ENCODE measurements at places on chromosomes 12 and 14. TPM values are rescaled to one million over a fixed set of nuclear protein-coding genes. Genes with fewer than 3 reads are reported as not detected.
A peak's percentile ranks its signal among the peaks of the same experiment; 100 is the strongest.

DNA sequence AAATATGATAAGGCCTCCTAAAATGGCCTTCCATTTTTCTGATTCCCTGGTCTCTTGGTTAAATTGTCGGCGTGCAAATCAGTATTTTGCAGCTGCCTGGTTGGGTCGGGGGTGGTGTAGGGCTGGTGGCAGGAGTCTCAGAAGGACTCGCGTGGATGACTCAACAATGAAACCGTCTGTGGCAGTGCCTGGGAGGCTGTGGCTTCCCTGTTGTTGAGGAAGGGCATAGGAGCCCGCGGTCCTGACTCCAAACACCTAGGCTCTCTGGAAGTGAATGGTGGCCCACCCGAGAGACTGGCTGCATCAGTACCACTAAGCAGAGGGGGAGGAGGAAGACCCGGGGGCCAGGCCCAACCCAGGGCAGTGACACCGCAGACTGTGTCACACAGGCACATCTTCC, 207.9 kb downstream of the TTC7B start:
- no peak for DNase-seq

- DNase-seq: no peak
Measured at GRCh38 chr14:80872645-80873044, 68.9 kb downstream of the CEP128 start.

DNA sequence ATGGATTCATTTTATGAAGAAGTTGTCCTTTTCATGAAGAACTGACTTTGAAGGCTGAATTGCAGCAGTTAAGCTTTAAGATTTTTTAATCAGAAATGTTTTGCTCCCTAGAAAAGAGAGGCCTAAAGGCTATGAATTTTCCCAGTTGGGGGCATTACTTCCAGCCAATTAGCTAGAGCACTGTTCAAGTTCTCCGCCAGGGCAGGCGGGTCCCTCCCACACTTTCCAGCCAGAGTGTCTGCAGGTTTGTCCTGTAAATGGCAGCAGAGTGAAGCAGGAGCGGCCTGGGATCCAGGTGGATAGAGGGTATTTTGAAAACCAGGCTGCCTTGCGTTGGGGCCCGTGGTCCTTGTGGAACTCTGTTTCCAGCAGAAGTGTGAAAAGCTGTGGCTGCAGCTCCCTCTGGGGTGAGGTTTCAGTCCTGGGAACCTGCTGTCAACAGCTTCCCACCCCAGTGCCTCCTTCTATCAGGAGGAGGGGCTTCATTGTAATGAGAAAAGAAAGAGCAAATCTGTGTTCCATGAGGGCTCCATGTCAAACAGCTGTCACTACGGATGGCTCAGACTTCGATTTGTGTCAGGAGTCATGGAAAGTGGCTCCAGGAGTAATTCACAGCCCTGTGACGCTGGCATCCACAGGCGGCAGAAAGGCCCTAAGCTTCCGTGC, 210.7 kb upstream of the TMEM132C start:
- DNase-seq: peak; percentile 17

GRCh38 chr12:66072135-66072534, 58.4 kb downstream of the LLPH start:
- DNase-seq: no peak

- DNase-seq: no peak
Measured at GRCh38 chr12:103868215-103868614, 27.2 kb upstream of the NT5DC3 start.

DNA sequence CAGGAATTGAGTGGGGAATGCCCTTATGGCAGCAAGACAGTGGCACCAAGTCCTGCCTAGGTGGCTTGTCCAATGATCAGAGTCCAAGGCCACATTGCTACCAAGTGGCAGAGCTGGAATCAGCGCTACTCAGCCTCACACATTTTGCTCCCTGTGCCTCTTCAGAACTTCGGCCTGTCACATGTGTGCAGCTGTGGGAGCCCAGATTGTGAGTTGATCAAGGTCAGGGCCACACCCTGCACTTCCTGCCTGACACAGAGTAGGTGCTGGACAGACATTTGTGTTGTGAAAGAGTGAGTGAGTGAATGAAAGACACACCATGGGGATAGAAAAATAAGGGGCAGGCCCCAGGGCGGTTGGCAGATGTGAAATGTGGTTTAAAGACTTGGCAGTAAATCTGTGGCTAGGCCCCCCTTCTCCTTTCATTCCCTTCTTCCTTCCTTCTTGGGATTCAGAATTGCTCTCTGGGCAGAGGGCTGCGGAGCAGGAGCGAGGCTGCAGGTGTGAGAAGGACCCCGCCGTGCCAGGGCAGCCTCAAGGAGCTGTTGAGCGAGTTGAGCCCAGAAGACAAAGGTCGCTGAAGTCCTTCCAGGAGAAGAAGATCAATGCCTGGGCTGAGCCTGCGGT, 83.5 kb downstream of the SLC25A47 start:
- no peak for DNase-seq

GRCh38 chr14:65429757-65430156, 17.2 kb downstream of the FUT8 start:
- DNase-seq: no peak

DNA sequence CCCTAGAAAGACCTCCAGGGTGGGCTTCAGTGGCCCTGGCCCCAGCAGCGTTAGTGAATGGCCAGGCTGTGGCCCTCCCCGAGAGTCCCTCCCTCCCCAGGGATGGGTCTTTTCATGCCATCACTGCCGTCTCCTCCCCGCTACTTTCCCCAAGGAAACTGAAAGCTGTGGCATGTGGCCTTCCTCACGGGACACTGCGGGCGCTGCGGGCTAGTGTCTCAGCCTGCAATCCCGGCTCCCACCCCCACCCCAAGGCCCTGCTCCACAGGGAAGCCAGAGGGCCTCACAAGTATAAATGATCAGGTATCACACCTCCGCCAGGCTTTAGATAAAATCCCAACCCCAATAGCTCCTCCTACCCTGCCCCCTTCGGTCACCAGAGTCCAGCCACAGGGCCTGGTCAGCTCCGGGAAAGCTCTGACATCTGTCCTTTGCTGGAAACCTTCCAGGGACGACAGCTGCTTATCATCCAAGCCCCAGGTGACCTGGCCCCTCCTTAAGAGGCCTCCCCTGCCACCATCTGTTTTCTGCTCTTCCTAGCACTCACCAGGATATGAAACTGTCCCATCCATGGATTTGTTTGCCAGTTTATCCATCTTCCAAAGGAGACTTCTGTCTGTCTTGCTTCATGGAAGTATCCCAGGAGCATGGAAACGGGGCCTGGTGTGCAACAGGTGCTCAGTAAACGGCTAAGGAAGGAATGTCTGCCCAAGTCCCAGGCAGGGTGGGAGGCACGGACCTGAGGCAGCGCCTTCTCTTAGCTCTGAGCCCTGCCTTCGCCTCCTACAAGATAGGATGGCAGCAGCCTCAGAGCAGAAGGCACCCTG, 31.6 kb downstream of the CCDC85C start:
- no peak for DNase-seq

- DNase-seq: no peak
Measured at GRCh38 chr12:57623811-57624390, 9.1 kb downstream of the B4GALNT1 start.

DNA sequence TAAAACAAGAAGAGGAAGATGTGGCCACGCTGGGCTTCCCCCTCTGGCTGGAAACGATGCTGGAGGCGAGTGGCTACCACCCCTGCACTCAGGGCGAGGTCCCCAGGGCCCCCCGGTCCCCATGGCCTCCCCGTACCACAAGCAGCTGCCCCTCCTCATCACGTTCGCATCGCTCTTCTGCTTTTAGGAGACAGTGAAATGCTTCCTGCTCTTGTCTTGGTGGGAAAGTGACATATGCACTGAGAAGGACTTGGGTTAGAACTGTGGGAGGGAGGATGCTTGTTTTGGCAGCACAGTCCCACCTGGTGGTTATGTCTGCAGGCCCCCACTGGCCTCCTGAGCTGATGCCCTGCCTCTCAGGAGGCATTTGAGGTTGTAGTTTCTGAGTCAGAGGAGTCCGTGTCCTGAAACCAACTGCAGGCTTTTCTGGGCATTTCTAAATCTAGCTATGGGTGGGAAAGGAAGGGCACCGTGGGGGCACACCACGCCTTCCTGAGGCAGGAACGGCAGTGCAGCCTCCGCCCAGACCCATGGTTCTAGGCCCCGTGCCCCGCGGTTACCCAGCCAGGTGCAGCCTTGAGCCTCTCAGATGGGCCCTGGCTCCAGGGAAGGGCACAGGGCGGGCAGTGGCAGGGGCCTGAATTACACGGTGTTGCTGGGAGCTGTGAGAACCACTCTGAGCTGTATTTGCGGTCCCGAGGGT, 139.3 kb downstream of the ADGRD1 start:
- no peak for DNase-seq

- DNase-seq: peak; percentile 42
Measured at GRCh38 chr14:104889375-104889757, 24.3 kb downstream of the CEP170B start.

DNA sequence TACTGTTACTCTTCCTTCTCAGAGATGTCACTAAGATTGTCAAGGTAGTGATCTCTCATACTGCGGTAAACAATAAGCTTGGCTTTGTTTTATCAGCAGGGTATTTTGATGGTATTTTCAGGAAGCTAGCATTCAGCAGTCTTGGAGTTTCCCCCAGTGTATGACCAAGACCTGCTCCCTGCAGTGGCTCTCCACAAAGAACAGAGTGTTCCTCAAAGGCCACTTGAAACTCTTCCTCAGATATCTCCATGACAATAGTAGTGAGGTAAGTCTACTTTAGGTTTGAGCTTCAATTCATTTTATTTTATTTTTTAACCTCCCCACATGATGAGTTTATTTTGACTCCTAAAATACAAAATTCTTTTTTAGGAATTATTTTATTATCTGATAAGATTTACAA, 74.0 kb upstream of the G2E3 start:
- DNase-seq: no peak

DNA sequence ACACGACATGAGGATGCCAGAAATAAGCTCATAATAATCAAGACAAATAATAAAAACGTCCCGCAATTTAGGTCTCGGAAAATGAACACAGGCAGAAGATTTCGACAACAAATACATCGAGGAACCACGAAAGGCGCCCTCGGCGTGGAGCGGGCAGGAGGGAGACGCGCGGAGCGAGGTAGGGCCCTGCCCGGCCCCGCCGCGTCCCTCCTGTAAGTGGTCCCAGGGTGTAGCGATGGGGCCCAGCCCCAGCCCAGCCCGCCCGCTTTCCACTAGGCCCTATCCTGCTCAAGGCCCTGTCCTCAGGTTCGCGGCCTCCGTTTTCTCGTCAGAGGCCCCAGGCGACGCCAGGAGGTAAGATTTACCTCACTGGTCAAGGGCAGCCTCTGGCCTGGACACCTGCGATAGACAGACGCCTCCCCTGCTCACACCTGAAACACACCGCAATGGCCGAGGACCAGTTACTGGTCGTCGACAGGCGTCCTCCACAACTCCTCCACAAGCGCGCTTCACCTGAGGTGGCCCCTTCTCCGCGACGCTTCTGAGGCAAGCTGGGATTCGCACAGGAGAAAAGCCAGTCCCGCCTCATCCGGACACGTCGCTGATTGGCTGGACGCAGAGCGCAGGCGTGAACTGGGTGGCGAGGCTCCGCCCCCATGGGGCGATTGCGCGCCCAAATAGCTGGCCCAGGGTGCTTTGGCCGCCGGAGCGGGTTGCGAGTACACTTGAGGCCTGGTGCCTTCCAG, at the start of gene SYCP3:
TSS of gene SYCP3 (minus strand) at position 543 of the 746 bp plus-strand sequence. CDS start 1,527 bp downstream, outside the sequence.
- DNase-seq: no peak

- DNase-seq: peak; percentile 78
Measured at GRCh38 chr14:90382491-90383125, 14.2 kb upstream of the CALM1 start.

TAS2R30 gene
- total RNA-seq: 7.9 TPM

NAV3 gene
- 6.1 TPM for total RNA-seq

ACADS gene
- total RNA-seq: 4.2 TPM

CLMN gene
- total RNA-seq: 6.3 TPM

GDF3 gene
- not detected for total RNA-seq

FGF6 gene
- total RNA-seq: not detected

SYNE3 gene
- total RNA-seq: 0.03 TPM

SERPINA5 gene
- 3.5 TPM for total RNA-seq

All from neural progenitor cell (in vitro differentiated cells).